Stimulated activated CD4-positive, alpha-beta T cell treated with anti-CD3 and anti-CD28 coated beads, Interleukin-1b, Interleukin-23, amount 100 ng/mL, for 1 hour (primary cell): ENCODE measurements at places on chromosomes 6 and 20.

- DNase-seq, result no peak
Measured at GRCh38 chr20:5309971-5310370, 6.8 kb downstream of the PROKR2 start.

DNA sequence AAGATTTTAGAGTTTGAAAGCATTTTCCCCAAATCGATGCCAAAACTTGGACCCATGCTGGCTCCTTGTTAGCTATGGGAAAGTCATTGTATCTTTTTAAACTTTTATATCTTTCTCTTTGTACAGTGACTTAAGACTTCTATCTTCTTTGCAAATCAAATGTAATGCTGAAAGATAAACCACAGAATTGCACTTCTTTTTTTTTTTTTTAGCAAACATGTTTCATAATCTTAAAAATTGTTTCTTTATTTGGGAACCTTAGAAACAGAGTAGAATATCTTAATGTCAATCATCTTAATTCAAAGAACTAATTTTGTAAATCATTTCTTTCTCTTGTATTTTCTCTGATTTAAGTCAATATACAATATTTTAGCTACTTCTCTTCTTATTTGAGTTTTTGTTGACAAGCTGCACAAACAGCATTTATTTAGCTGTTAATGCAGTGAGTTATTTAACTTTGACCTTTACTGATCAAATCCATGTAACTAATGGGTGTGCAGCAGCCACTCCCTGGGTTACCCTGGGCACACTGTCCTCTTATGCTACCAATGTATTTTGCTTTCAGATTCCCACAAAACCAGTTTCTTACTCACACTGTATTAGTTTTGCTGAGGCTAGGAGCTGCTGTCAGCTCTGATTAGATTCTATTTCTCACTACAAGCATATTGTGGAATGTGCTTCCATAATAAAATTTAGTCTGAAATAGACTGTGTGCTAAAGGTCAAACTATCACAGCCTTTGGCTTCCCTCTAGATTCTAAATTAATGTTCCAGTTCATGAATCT is 279.6 kb downstream of the ADGB start:
- DNase-seq, result no peak

DNA sequence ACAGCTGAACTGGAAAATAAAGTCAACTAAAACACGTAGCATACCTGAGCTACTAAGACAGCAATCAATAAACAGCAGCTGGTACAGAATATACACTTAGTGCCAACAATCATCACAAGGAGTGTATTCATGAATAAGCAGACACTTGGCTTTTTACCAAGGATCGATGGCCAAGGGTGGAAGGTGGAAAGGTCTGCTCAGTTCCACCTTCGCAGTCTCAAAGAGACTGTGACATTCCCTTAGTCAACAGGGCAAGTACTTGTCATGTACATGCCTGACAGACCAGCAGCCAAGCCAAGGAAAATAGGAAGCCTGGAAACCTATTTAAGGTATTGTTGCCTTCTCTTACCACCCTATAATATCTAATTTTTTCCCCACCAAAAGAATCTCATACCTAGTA is 21.4 kb downstream of the HBS1L start:
- no peak for DNase-seq

DNA sequence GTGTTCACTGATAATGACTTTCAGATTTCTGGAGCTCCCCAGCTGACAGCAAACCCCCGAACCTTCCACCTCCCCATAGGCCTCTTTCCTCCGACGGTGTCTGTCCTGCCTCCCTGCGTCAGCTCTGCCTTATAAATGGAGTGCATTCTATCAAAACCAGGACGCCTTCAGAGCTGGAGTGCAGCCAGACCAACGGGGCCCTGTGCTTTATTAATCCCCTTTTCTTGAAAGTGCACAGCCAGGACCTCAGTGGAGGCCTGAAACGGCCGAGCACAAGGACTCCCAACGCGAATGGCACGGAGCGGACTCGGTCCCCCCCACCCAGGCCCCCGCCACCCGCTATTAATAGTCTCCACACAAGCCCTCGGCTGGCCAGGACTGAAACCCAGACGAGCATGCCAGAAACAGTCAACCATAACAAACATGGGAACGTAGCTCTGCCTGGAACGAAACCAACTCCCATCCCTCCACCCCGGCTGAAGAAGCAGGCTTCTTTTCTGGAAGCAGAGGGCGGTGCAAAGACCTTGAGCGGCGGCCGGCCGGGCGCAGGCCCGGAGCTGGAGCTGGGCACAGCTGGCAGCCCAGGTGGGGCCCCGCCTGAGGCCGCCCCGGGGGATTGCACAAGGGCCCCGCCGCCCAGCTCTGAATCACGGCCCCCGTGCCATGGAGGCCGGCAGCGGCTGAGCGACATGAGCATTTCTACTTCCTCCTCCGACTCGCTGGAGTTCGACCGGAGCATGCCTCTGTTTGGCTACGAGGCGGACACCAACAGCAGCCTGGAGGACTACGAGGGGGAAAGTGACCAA is 42.3 kb upstream of the NAA20 start:
- DNase-seq, result no peak

DNA sequence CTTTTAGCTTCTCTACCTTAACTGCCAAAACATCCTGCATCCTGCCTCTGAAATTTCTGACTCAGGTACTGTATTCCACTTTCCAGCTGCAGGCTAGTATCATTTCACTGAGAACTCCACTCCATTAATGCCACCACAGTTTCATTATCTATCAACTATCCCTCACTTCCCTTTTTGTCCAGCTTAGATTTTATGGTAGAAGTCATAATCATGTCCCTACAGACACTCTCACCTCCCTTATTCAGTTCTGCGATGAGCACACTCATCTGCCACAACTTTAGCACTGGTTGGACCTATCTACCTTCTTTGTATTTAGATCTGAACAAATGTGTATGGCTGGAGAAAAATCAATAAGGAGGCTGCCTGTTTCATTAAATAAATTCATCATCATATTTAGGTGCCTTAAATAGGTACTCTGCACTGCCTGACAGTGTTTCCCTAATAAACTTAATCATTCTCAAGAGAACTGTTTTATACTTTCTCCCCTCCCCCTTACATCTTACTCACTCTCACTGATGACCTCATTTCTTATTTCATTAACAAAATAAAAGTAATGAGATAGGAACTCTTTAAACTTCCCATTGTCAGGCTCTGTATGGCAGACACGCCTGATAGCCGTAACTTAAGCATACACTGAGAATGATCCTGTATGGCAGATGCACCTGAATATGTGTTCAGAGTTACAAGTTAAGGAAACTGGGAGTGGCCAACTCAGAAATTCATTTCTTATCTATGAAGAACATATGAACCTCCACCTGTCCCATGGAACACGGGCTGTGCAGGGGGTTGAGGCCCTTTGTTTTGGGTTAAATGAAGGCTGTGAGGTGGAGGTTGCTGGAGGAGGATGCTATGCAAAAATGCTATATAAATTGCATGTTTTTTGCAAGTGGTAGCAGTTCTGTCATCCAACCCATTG is 95.3 kb upstream of the MAN1A1 start:
- no peak for DNase-seq

- DNase-seq, result no peak
Measured at GRCh38 chr6:75946146-75946831, 126.2 kb downstream of the IMPG1 start.

DNA sequence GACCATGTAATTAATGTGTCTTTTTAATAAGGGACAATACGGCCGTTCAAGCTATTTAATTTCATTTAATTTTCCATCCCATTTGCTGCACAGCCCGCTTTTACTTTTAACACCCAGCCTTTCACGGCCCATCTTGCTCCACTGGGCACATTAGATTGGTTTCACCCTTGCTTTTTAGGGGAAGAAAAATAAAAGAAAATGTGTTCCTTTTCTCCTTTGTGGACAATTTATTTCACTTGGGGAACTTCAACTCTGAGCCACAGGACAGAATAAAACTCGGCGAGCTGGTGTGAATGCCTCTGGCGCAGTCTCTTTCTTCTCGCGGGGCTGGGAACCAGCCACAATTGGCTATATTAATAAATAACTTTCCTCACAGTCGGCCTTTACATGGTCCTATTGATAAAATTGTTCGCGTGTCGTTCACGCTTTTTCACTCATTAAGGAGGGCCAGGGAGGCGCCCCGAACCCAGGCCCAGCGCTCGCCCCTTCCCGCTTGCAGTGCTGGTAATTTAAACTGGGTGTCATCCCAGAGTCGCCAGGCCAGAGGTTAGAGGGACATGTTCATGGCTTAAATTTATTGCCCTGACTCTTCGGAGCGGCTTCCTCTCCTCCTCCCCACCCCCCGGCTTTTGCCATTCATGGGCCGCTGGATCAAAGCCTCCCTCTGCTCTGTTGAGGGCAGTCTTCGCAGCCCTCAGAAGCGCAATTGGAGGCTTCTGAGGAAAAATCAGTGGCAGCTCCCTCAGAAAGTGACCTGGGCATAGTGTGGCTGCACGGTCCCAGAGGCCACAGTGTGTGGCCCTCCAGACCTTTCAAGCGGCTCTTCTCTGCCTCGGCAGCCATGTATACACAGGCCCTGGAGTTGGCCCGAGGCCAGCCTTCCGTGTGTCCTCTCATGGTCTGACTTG is 2.2 kb upstream of the PRDM13 start:
- DNase-seq, result no peak
